Cardiac muscle cell (in vitro differentiated cells and primary cell): ENCODE measurements at places on chromosomes 11 and 22. TPM values are rescaled to one million over a fixed set of nuclear protein-coding genes. Genes with fewer than 3 reads are reported as not detected.

B3GAT1 gene
- total RNA-seq: 0.85 and 1.5 TPM in 2 replicates

POTEH gene
- total RNA-seq: not detected in 2 replicates

HBE1 gene
- 0.32 and 0.51 TPM in 2 replicates for total RNA-seq

DDI1 gene
- not detected in 2 replicates for total RNA-seq

TBX1 gene
- 0.12 and 0.35 TPM in 2 replicates for total RNA-seq

MCAT gene
- 42.2 and 47.1 TPM in 2 replicates for total RNA-seq

ZBTB16 gene
- total RNA-seq: 8.5 and 10.5 TPM in 2 replicates

NRGN gene
- total RNA-seq: 1.1 and 2.1 TPM in 2 replicates

CRYBB1 gene
- 0.11 TPM in 1 of 2 replicates, not detected in the other for total RNA-seq

KIF18A gene
- total RNA-seq: 4.1 and 16.1 TPM in 2 replicates

MAPK8IP2 gene
- total RNA-seq: 1.7 and 2.4 TPM in 2 replicates
